Fibroblast of gingiva (primary cell): ENCODE measurements at places on chromosomes 12 and 14.

DNA sequence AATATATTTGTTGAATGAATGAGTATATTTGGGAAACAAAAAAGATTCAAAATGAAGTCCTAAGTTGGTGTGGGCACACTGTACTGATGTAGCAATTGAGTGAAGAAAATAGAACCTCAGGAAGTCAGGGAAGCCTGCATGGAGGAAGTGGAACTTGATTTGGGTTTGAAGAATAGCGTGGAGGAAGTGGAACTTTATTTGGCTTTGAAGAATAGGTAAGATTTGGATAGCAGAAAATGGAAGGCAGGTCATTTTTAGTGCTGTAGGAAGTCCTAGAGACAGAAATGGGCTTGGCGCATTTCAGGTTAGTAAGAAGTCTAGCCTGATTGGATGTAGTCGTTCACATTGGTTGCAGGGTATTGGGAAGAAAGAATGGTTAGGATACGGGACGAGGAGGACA is 5.4 kb downstream of the C12orf75 start:
- no peak for DNase-seq

GRCh38 chr14:69073915-69074314 is 79.0 kb downstream of the DCAF5 start:
- no peak for DNase-seq

DNA sequence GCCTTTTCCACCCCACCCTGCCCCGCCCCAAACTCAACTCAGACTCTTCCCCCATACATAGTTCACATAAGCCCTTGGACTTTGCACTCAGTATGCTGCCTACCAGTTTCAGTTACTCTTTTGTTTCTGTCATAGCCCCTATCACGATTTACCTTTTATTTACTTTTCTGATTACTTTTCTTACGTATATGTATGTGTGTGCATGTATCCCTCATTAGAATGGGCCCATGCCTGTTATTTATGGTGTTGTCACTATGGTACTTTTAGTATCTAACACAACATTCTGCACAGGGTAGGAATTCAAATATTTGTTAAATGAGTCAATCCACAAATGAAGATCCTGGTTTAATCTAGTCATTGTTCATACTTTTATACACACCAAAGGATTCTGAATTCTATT is 16.5 kb upstream of the LUM start:
- DNase-seq = peak; percentile 45

GRCh38 chr12:67052981-67053380 is 216.2 kb upstream of the CAND1 start:
- DNase-seq = no peak

GRCh38 chr12:117501076-117501869 is 139.8 kb upstream of the NOS1 start:
- no peak for DNase-seq

GRCh38 chr14:75430116-75430515 is 2.3 kb downstream of the JDP2 start:
- peak; percentile 75 for DNase-seq

DNA sequence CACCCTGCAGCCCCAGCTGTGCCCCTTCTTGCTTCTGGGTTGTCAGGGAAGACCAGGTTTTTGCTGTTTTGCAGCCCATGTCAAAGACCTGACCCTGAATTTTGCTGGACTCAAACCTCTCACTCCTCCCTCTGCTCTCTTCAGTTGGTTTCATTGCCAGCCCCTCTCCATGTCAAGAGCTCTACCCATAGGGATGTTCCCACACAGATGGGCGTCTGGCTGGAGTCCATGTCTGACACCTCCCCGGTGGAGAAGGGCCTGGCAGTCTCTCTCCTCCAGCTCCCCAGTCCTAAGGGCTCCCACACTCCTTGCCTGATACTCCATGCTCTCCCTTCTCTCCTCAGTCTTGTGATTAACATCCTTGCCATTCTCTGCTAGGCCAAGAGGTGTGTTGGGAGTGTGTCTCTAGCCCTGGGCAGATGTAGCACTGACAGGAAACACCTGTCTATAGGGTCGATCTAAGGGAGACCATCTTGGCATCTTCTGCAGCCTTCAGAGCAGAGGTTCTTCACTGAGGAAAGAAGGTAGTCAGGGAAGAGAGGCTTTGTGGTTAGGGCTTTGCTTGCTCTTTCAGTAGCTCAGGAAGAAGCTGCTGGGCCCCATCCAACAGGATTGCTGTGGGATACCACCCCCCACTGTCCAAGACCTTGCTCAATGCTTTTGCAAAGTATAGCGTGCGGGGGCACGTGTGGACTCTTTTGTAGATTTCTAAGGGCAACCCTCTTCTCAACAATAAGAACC is 4.7 kb downstream of the ASIC1 start:
- no peak for DNase-seq

DNA sequence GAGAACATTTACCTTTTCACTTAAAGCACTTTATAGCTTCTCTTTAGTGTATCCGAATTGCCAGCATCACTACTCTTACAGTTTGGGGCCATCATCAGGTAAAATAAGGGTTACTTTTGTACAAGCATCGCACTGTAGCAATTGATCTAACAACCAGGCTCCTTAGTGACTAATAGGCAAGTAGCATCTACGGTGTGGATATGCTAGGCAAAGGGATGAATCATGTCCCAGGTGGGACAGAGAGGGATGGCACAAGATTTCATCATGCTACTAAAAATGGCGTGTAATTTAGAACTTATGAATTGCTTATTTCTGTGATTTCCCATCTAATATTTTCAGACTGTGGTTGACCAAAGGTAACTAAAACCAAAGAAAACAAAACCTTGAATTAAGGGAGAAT is 582.3 kb downstream of the KCNH5 start:
- no peak for DNase-seq

DNA sequence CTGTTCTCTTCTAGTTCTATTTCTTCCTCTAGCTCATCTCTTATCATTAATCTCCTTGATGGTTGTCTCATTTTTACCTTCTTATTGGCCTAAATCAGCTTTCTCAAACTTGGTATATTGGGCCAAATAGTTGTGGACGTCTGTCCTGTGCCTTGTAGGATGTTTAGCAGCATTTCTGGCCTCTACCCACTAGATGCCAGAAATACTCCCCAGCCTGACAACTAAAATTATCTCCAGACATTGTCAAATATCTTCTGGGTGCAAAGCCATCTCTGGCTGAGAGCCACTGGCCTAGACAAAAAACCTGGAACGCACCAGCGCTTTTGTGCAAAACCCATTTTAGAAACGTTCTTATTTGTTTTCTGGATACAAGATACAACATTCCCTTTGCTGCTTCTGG is 38.8 kb upstream of the LRRC10 start:
- no peak for DNase-seq

DNA sequence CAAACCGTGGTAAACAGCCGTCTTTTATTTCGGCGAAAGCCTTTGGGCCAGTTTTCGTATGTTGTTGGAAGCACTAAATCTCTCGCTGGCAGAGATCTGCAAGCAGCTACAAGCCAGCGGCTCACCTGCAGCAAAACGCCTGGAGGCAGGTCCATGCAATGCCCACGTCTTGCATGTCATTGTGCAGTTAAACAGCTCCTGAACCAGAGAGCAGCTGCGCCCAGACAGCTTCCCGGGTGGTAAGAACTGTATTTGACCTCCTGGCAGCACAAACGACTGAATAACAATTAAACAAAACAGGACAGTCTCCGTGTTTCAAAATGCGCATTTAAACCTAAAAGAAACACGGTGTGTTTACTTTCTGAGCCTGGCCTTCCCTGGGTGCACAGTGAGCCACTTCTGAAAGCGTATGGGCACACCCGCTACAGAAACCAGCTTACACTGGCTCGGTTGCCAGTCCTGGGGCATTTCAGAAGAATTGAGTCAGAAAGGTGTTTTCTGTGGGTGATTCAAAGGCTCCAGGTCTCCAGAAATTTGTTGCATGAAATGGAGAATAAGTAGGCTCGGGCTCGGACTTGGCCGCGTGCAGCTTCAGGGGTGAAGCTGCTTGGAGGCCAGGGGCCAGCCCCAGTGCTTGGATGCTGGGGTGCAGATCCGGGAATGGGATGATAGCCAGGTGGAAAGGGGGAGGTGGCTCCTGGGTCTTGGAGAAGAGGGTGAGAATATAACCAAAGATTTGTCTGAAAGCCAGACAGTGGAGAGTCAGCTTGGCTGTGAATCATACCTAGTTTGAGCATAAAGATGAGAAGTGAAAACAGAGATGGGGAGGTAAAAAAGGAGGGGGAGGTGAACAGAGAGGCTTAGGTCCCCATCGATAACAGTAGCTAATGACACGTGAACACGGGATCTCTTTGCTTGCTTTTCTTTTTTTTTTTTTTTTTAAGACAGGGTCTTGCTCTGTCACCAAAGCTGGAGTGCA is 24.9 kb upstream of the FZD10 start:
- DNase-seq = no peak

DNA sequence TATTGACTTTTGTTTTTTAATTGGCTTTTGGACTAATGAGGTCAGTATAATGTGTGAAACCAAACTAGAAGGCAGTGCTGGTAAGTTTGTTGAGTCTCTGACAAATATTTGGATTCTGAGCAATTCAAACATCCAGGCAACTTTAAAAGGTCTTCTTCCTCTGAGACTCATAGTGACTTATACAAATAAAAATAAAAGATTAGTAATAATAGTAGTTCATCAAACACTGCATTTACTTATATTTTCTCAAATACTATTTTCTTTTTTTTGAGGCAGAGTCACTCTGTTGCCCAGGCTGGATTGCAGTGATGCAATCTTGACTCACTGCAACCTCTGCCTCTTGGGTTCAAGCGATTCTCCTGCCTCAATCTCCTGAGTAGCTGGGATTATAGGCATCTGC is 337.9 kb downstream of the DAD1 start:
- DNase-seq = no peak

DNA sequence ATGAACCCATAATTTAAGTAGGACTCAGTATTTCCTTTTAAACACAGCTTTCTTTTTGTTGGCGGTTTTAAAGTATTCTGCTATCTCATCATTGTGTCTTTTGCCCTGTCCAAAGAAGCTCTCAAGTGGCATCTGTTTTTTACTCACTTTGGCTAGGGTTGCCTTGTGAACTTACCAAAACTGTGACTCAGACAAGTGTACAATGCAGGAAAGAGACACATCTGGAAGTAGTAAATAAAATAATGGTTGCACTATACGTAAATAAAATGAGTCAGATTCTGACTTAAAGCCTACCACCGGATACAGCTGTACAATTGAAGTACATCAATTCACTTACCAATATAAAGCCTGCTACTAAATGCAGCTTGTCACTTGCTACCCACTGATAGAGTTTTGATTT is 619.2 kb upstream of the LRFN5 start:
- DNase-seq = no peak

- DNase-seq = no peak
These were observed 120.7 kb upstream of the SCAF11 start for GRCh38 chr12:46110928-46111699.

DNA sequence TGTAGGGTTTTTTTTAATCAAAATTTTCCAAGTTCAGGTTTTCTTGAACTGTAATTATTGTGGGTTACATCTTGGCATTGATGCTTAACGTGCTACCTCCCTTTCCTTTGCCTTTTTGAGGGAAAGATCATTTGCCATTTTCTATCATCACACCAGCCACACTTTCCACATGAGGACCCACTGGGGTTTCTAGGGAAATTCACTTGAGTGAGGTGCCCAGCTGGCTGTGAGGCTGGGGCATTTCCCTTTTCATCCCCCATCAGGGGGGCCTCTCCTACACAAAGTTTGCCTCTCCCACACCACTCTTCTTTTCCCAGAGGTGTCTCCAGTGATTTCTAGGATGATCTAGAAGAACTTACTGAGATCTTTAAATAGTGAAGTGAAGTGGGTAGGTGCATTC is 335.7 kb downstream of the BMP4 start:
- DNase-seq = no peak

- DNase-seq = peak; percentile 86
These were observed 28.2 kb upstream of the TMEM106C start for GRCh38 chr12:47935184-47935583.

DNA sequence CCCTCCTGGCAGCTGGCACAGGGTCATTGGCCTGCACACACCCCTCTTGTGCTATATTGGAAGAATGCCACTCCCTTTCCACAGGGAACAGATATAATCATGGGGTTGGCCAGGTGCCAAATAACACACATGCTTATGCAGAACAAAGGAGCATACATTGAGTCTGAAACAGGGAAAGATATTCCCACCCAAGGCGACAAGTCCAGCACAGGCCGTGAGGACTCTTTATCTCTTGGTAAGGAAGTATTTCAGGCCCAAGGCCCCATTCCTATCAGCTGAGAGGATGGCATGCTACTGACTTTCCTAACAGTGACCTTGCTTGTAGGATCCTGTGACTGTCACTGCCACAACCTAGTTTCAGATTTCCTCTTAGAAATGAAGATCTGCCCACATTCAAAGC is 59.0 kb upstream of the STXBP6 start:
- no peak for DNase-seq

DNA sequence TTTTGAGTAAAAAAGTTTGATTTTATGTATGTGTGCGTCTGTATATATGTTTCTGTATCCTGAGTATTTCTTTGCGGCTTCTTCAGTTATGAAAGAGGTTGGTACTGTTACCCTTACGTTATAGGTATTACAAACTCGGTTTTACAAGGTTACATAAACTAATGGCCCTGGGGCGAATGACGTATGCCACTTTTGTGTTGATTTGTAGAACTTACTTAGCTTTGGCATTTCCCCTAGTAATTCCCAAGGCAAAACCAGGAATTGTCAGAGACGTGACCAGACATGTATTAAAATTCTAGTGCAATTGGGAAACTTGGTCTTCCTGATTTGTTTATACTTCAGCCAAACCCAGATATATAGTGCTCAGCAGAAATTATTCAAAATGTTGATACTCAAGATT is 93.3 kb downstream of the DUSP16 start:
- DNase-seq = no peak
